ENCODE measurements at places on chromosomes 5 and 9.

- no peak for DNase-seq
These were observed 139.3 kb downstream of the LHFPL2 start for GRCh38 chr5:78509145-78509865.

DNA sequence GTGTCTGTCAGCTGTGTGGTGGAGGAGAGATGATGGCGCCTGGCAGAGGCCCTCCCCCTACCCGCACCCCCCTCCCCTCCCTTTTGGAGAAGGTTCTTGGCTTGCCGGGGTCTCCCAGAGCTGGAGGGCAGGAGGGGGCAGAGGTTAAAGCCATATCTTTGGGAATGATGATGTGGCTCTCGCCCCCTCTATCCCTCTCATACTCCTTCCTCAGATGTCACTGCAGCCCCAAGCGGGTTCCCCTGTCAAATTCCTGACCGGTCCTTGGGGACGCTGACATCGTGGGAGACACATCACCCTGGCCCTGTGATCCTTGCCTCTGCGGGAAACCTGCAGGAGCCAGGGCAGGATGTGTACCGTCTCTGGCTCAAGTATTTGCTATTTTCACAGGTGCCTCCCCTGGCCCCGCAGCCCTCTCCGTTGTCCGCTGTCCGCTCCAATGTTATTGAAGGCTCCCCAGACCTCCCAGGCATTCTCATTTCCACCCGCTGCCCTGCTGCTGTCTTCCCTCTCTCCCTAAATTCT, 109.5 kb downstream of the FOXD1 start:
- no peak for DNase-seq

GRCh38 chr5:13480834-13481233, 463.7 kb downstream of the DNAH5 start:
- DNase-seq = no peak

DNA sequence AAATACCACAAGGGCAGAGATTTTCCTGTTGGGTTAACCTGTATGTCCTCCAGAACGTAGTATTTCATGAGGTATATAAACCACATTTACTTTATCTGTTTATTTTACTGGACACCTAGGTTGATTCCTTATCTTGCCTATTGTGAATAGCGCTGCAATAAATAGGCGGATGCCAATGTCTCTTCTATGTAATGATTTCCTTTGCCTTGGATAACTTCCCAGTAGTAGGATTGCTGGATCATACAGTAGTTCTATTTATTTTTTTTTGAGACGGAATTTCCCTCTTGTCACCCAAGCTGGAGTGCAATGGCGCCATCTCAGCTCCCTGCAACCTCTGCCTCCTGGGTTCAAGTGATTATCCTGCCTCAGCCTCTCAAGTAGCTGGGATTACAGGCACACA, 15.6 kb upstream of the TUT7 start:
- no peak for DNase-seq

All from Right ventricle myocardium inferior (tissue), 1 donor.